ENCODE measurements at places on chromosomes 4 and X. TPM values are rescaled to one million over a fixed set of nuclear protein-coding genes. Genes with fewer than 3 reads are reported as not detected.

The TCEAL2 gene
- 1.4 TPM for total RNA-seq

The LDOC1 gene
- 52.2 TPM for total RNA-seq

The PDGFC gene
- total RNA-seq: 83.5 TPM

The EGFL6 gene
- 11.3 TPM for total RNA-seq

The VEGFD gene
- total RNA-seq: 0.70 TPM

GRCh38 chrX:3638280-3638873 lies 75.1 kb downstream of the PRKX start:
- peak; percentile 58 for DNase-seq

- no peak for DNase-seq
Measured at GRCh38 chr4:95250544-95251137, 298.1 kb downstream of the UNC5C start.

DNA sequence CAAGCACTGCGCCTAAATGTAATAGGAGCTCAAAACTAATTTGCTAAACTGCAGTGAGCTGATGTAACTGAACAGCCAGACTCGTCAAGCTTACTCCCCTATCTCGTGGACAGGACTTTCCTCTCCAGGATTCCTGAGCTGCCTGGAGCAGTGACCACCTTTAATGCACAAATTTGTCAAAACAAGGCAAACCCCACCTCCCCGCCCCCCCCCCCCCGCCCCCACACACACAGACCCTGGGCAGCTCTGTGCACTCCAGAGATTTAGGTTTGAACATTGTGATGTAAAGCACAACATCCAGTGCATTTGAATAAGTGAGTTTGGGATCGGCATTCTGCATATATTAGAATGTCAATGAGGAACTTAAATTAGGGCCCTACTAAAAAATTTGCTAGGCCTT lies 77.7 kb upstream of the DHX15 start:
- DNase-seq: no peak

DNA sequence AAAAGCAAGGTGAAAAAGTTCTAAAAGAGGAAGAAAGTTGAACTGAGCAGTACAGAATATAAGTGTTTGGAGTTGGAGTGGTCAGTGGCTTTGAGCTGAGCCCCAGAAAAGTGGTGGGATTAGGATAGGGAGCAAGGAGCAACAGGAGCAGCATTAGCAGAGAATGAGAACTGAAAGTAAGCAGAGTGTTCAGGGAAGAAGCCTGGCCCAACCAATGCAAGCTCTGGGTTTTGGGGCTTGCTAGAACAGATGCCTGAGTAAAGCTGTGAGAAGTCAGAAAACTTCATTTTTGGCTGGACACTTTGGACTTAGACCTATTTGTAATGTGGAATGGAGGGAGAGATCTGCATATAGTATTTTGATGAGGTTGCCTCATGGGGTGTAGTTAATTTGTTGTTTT lies 17.8 kb downstream of the JADE1 start:
- no peak for DNase-seq

DNA sequence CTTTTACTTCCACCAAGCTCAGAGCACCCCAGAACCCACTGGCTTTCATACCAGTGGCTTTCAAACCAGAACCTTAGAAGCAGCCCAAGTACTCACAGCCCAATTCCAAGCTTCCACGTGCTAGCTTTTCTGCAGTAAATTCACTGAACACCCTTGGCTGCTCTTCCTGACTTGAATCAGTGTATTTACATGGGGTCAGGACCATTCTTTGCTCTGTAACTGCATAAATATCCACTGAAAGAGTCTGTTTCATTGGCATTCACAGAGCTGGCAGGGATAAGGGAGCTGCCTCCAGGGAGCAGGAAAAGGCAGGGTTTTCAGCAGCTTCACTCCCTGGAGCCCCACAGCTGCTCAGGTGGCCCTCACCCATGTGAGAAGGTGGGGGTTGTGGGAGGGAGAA lies 43.8 kb downstream of the RAI2 start:
- no peak for DNase-seq

- no peak for DNase-seq
Measured at GRCh38 chrX:102085706-102086105, 39.8 kb upstream of the TCEAL2 start.

GRCh38 chr4:93467484-93468155 lies 360.9 kb upstream of the ATOH1 start:
- no peak for DNase-seq

DNA sequence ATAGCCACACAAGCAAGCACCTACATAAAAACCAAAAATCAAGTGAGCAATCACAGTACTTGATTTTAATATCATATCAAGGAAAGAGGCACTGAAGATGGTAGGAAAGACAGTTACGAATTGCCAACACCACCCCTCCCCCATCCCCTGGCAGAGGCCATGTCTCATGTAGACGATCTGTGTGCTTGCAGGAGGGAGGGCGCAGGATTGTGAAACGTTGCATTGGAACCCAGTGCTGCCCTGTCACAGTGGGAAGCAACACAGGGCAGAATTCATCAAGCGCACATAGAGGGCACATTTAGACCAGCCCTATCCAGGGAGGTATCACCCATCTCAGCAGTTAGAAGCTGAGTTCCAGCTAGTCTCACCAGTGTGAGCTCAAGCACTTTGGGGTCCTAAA lies 359.8 kb downstream of the DMD start:
- DNase-seq: no peak

GRCh38 chrX:136541294-136541693 lies 9.3 kb downstream of the VGLL1 start:
- DNase-seq: no peak
